ENCODE measurements at places on chromosomes 7 and 10.

DNA sequence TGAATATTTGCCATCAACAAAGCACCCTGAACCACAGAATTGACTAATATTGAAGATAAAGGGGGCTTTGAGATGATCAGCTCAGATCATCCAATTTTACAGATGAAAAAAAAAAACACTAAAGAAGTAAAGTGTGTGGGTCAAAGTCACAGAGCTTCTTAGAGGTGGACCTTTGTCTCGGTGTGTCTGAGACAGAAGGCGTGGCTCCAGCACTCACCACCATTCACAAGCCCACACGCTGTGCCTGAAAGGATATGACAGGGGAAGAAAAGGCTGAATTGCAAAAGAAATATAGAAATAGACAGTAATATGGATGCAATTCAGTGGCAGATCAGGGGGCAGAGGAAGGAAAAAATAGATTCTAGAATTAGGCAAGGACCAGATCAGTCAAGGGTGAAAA, 114.9 kb upstream of the PLXNA4 start:
- H3K4me3 ChIP-seq = no peak overlapping the region
- no peak for DNase-seq
- no peaks in the 10 kb centered on the region for H3K4me1 ChIP-seq

- H3K4me1 ChIP-seq = peaks cover 30% of the 10 kb centered on the region
- H3K27ac ChIP-seq = peak overlapping the region; percentile 48
- DNase-seq = peak; percentile 74
- H3K4me3 ChIP-seq = no peak overlapping the region
- no peaks in the 10 kb centered on the region for H3K27me3 ChIP-seq
These were observed 153.1 kb downstream of the TRIL start for GRCh38 chr7:28804990-28805389.

DNA sequence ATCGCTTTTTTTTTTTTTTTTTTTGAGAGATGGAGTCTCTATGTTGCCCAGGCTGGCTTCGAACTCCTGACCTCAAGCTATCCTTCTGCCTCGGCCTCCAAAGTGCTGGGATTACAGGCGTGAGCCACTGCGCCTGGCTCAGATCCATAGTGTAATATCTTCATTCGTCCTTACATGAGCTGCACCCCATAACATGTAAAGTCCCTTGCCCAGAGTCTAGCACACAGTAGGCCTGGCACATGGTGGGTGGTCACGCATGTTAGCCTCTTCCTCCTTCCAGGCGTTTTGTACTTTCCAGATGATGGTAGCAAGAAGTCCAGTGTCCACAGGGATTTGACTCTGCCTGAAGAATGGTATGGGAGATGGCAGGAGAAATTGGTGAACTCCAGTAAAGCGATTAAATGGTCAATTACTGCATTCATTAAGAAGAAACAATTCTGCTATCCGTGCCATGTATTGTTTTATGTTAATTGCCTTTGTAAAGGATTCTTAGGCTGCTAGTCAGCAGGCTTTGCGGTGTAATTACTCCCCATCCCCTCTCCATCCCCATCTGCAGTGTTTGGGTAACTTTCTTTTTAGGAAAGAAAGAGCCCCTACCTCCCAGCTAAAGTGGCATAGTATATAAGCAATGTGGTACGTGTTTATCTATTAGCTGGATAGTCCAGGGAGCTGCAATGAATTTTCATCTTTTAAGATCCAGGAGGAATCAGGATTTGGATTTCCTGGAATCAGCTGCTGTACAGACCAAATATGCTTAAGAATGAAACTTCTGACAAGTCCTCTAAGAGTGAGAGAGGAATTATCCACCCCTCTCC, 1.2 kb downstream of the TPST1 start:
- H3K36me3 ChIP-seq = no peaks in the 10 kb centered on the region
- no peak overlapping the region for H3K27ac ChIP-seq
- peak overlapping the region; percentile 71 for H3K4me3 ChIP-seq

DNA sequence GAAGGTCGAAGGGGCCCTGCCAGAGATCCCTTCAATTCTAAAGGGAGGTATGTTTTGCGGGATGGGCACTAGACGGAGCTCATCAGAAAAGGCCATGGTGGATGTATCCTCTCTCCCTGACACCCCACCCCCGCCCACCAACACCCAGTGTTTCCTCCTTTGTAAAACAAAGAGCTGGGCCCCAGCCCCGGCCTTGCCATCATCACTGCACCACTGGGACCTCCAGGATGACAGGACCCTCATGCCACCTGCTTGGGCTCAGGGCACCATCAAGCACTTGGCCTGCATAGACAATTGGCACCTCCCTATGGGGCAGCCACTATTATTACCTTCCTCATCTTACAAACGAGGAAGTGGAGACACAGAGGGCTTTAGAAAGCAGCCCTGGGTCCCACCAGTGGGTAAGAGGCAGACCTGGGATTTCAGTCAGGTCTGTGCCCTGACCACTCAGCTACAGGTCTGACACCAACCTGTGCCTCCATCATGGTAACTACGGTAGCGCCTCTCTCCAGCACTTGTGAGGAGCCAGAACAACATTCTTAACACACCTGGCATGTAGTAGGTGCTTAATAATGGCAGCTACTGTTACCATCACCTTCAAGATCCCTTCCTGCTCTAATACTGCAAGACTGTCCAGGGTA, 2.0 kb downstream of the CALML3 start:
- H3K4me3 ChIP-seq = no peak overlapping the region
- H3K36me3 ChIP-seq = no peaks in the 10 kb centered on the region
- DNase-seq = no peak
- H3K27me3 ChIP-seq = no peaks in the 10 kb centered on the region
- H3K27ac ChIP-seq = no peak overlapping the region
- H3K4me1 ChIP-seq = no peaks in the 10 kb centered on the region

DNA sequence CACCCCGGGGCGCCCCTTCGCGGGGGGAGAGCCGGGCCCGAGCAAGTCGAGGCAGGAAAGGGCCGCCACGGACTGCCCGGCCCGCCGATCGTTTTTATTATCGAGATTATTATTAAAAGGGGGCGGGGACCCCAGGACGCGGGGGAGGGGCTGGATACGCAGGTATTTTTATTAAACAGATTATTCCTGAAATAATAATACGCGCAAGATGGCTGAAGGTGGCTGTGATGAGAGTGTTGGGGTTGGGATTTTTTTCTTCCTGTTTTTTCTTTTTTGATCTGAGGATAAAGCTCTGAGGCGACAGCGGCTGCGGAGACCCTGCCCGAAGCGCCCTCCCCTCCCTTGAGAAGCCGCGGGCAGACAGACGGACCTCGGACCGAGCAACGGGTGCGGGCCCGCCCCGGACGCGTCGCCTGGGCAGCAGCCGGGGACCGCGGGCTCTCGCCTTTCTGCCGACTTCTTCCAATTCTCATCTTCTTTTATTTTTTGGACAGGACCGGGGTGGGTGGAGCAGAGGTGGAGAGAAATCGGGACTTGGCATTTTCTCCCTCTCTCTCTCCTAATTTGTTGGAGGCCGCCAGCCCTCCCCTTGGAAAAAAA, 1.4 kb upstream of the TRIM8 start:
- peaks cover 7% of the 10 kb centered on the region for H3K4me1 ChIP-seq
- H3K4me3 ChIP-seq = peak overlapping the region; percentile 92
- no peaks in the 10 kb centered on the region for H3K27me3 ChIP-seq
- no peaks in the 10 kb centered on the region for H3K36me3 ChIP-seq
- peak; percentile 41 for DNase-seq

DNA sequence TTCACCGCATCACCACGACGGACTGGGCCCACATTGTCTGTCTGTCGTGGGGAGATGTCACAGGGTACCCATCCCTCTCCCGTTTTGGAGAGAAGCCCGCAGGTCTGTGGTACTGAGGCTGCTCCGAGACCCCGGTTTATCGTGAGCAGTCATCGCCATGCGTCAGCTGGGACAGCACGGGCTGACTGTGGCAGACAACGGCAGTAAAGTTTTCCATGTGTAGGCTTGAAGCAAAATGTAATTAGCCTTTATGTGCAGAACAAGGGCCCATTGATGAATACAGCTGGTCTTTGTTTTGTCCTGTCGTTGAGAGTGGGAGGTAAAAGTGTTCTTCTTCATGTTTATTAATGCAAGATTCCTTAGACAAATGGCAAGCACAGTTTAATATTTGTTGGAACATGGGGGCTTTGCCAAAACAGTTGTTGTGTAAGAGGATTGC, 167.4 kb upstream of the SH2B2 start:
- no peaks in the 10 kb centered on the region for H3K27me3 ChIP-seq
- no peak overlapping the region for H3K27ac ChIP-seq
- H3K4me1 ChIP-seq = peaks cover 15% of the 10 kb centered on the region
- peaks cover 5% of the 10 kb centered on the region for H3K36me3 ChIP-seq

DNA sequence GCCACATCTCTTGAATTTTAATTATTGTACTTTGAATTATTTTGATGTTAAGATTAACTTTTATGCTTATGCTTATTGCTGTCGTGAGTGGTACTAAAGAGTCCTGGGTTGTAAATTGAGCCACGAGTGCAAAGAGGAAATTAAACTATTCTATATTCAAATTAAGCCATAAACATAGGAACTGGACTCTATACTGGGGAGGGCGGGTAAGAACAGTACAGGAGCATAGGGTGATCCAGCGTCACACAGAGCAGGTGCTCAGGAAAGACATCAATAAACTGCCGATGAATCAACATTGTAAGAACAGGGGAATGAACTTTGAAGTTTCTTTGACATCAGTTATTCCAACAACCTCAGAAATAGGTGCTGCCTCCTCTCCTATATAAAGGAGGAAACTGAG, 219.6 kb downstream of the CACNB2 start:
- no peak for DNase-seq
- no peaks in the 10 kb centered on the region for H3K27me3 ChIP-seq
- no peak overlapping the region for H3K27ac ChIP-seq
- H3K4me3 ChIP-seq = no peak overlapping the region

DNA sequence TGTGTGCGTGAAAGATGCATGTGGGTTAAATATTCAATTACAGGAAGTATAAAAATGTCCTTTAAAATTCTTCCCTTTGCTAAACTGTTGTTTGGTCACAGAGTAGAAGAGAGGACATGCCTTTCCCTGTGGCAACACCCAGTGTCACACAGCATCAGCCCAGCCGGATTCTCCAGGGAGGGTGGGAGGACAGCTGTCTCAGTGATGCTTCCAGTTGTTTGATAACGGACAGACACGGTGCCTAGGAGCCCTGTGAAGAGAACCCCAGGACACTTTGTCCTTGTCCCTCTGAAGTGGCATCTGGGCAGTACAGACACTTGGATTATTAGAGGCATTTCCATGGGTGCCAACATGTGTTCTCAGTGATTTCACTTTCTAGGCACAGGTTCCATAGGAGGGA, 306.6 kb upstream of the LRGUK start:
- H3K36me3 ChIP-seq = no peaks in the 10 kb centered on the region
- DNase-seq = no peak
- no peak overlapping the region for H3K4me3 ChIP-seq
- no peak overlapping the region for H3K27ac ChIP-seq

DNA sequence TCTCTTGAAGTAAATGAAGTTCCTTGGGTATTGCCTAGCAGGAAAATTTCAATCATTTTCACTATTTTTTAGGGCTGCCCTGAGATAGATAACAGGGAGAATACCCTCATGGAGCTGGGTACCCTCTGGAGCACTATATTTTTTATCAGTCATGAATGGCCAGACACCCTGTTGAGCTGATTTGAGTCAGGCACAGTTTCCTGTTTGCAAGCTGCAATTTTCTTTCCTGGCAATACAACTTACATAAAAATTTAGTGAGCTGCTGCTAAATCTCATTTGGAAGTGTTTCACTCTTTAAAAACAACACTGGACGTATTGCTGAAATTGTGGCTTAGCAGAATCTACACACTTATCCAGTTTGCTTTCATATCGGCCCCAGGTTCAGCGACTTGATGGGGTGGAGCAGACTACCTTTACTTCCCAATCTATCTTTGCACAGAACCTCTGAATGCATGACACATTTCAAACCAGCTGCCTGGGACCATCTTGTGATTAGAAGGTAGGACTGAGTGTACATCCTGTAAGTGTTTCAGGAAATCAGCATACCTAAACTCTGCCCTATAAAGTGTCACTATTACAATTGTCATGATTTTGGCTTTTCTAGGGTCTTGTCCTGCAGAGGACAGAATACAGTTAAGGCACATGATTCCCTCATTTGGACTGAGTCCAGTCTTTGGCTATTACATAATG, 125.7 kb upstream of the FAM3C start:
- no peak for DNase-seq
- no peaks in the 10 kb centered on the region for H3K36me3 ChIP-seq
- H3K4me1 ChIP-seq = no peaks in the 10 kb centered on the region
- H3K27me3 ChIP-seq = no peaks in the 10 kb centered on the region

- no peak for DNase-seq
- no peaks in the 10 kb centered on the region for H3K4me1 ChIP-seq
- no peak within 1 kb of the TSS for H3K4me3 ChIP-seq
- H3K36me3 ChIP-seq = no peaks in the 10 kb centered on the region
- no peak within 1 kb of the TSS for H3K27ac ChIP-seq
- peaks cover 96% of the 10 kb centered on the region for H3K27me3 ChIP-seq
These were observed at the start of gene CHAT for GRCh38 chr10:49613882-49614241. CHAT (plus strand) TSS chr10:49614037; CDS start chr10:49614190, 153 bp downstream.

DNA sequence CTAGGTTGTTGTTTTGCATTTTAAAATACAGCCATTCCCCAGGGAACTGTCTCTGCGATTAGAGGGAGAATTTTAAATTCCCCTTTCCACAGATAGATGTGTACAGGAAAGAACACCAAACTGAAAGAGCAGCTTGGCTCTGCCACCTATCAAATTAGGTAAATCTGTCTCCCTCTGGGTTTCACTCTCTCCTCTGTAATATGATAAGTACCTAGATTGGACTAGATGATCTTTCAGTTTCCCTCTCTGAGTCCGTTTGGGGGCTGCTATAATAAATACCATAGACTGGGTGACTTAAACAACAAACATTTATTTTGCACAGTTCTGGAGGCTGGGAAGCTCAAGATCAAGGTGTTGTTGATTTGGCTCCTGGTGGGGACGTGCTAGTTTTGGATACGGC, 186.0 kb downstream of the KIF20B start:
- H3K36me3 ChIP-seq = no peaks in the 10 kb centered on the region
- DNase-seq = no peak
- H3K4me3 ChIP-seq = no peak overlapping the region

DNA sequence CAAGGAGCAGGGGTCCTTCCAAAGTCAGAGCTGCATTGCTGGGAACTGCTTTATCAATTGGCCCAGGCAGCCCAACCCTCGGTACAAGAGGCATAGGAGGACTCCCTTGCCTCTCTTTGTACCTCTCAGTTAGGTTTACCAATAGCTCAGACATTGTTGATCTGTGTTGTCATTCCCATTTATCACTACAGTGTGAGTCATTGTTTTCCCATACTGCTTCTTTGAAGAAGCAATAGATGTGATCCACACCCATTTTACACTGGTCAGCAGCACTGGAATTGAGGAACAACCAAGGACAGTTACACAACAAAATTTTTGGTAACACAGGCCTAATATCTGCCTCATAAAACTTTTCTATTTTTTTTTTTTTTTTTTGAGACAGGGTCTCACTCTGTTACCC, 307.2 kb downstream of the SNX13 start:
- H3K4me3 ChIP-seq = no peak overlapping the region
- 0 out of 2 replicates have a peak overlapping the region, but pooled peaks have one; percentile 18 for H3K27ac ChIP-seq
- H3K27me3 ChIP-seq = no peaks in the 10 kb centered on the region
- H3K36me3 ChIP-seq = no peaks in the 10 kb centered on the region

GRCh38 chr7:132347858-132348257, 228.4 kb downstream of the PLXNA4 start:
- H3K4me1 ChIP-seq = no peaks in the 10 kb centered on the region
- peaks cover 42% of the 10 kb centered on the region for H3K27me3 ChIP-seq
- no peak for DNase-seq
- H3K27ac ChIP-seq = no peak overlapping the region
- no peak overlapping the region for H3K4me3 ChIP-seq

Measured in PC-3 (cell line).